ENCODE measurements at places on chromosomes 3 and 15.

DNA sequence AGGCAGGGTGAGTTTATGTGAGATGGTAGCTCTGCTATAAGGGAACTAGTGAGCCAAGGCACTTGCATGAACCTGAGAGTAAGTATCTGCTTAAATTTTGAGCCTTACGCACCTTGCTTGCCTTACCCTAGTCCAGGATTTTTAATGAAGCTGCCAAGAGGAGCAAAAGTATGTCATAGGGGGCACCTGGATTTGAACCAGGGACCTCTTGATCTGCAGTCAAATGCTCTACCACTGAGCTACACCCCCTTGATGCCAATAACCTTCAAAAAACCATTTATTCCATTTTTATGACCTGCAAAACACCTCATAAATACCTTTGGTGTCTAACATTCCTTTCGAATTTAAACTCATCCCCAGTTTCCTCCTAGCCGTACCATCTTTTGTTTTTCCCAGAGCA lies 88.3 kb upstream of the ACP3 start:
- DNase-seq, result no peak

DNA sequence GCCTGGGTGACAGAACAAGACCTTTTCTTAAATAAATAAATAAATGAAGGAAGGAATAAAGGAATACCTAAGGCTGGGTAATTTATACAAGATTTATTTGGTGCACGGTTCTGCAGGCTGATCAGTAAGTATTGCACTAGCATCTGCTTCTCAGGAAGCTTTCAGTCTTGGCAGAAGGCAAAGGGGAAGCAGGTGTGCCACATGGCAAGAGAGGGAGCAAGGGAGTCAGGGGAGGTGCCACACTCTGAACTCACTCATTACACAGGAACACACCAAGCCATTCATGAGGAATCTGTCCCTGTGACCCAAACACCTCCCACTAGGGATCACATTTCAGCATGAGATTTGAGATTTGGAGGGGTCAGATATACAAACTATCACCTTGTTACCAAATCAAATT lies 56.4 kb downstream of the PRKCI start:
- no peak for DNase-seq

DNA sequence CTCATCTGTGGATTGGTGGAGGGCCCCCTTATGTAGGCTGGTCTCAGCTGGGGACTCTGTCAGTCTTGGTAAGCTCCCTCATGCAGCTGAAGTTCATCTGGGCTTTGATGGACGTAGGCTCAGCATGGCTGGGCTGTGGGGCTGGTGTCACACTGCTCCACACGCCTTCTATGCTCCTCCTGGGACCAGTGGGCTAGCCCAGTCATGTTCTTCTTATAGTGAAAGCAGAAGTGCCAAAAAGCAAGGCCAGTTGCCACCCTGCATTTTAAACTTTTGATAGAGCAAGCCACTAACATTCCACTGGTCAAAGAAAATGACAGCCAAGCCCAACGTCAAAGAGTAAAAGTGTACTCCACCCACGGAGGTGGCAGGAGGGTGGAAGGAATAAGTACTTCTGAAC lies 165.5 kb downstream of the MEX3B start:
- DNase-seq, result no peak

DNA sequence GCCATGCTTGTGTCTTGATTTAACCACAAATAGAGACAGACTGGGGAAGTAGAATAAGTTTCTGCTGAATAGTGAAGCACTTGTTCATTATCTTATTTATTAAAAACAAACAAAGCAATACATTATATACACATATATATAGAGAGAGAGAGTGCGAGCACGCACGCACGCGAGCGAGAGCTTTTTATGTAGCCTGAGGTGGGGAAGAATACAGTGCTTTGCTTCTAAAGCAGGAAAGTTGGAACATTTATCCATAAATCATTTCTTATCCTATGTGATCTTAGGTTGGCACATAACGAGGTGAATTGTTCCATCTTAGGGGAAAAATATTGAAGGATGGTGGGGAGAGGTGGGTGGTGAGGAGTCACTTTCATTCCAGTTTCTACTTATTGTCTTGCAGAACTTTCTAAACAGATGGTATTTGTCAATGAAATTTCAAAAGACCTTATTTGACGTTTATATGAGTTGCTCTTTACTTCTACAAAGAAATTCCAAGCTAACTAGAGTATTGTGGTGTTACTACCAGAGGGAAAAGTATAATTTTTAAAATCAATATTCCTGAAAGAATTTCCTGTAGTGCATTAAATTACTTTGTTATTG lies 110.0 kb downstream of the ATG7 start:
- no peak for DNase-seq

- DNase-seq, result no peak
Measured at GRCh38 chr3:11699083-11699427, 55.3 kb upstream of the VGLL4 start.
